ENCODE measurements at places on chromosomes 12 and 14. TPM values are rescaled to one million over a fixed set of nuclear protein-coding genes. Genes with fewer than 3 reads are reported as not detected.

Gene LUM
- 39.9 TPM for total RNA-seq

Gene OR4L1
- total RNA-seq: not detected

Gene SERPINA10
- total RNA-seq: not detected

Gene LMO3
- total RNA-seq: 54.8 TPM

Measured in subcutaneous adipose tissue (tissue), 4 donors.